ENCODE measurements at places on chromosomes 2 and 18.

DNA sequence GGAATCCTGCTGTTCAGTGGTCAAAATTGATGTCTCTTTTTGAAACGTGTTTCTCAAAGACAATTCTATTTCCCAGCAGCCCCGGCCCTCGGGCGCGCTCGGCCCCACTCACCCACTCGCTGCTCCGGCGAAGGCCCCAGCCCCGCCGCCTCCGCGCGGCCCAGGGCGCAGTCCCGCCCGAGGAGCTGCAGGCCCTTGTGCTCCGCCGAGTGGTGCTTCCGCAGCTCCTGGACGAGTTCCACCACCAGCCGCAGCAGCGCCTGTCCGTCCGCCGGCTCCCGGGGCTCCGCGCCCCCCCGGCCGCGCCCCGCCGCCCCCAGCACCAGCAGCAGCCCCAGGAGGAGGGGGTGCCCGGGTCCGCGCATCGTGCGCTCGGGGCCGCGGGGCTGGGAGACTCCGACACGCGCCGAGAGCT, 413 bp downstream of the ALKAL2 start:
- DNase-seq = peak; percentile 50

- DNase-seq = no peak
Observed at GRCh38 chr2:98564541-98565132, 43.7 kb downstream of the COA5 start.

DNA sequence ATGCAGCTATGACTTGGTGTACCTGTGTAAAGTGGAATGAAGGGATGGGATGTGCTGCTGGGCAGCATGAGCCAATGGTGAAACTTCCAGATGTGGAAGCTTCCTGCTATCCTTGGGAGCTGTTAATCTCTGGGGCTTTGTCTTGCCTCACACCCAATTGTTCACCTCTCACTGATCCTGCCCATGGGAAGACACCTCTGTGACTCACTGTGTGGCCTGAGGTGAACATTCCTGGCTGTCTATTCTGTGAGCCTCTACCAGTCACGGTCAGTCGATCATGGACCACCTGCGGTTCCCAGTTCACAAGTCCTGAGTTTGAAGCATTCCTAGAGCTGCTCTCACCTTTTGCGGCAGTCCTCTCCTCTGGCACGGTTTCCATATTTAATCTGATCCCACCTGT, 12.1 kb downstream of the NEURL3 start:
- DNase-seq = no peak

- no peak for DNase-seq
Observed at GRCh38 chr2:182103526-182103925, 117.9 kb downstream of the PPP1R1C start.

GRCh38 chr2:43027097-43027873, 199.1 kb downstream of the ZFP36L2 start:
- no peak for DNase-seq

DNA sequence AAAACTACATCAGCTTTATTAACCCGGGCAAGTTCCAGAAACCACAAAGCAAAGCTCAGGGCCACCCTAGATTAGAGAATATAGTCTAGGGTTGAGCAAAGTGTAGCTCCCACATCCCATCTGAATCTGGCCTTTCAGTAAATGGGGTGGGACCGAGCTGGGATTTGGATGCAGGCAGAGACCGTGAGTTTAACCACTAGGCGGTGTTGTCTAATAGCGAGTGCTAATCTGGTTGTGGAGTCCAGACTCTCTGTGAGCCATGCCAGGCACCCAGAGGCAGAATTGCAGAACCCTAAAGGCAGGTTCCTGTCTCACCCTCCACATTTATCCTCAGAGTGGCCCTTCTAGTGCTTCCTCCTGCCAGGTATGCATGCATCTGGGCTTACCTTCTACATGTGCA, 435.9 kb downstream of the TSN start:
- DNase-seq = peak; percentile 38

- DNase-seq = no peak
Observed at GRCh38 chr18:60050821-60051220, 151.0 kb downstream of the PMAIP1 start.

DNA sequence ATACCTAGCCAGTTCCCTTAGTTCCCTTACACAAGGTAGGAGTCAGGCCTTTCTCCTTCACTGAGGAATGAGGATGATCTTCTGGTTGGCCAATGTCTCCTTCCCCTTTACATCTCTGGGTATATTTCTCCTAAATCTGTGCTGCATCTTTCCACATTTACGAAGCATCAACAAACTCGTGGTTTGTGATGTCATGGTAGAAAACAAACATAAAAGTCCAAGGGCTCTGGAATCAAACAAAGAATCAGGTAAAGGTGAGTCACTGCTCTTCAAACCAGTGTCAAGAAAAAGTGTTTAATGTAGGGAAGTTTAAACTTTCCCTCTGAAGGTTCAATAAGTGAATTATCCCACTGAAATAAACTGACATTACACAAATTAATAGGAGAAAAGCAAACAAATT, 122.9 kb downstream of the METTL8 start:
- DNase-seq = no peak

GRCh38 chr2:178994264-178994663, 55.7 kb downstream of the CCDC141 start:
- no peak for DNase-seq

- peak; percentile 76 for DNase-seq
Observed at GRCh38 chr2:27441958-27442919, at the start of gene KRTCAP3. KRTCAP3 (plus strand) TSS chr2:27442381; CDS start chr2:27442413, 32 bp downstream.

DNA sequence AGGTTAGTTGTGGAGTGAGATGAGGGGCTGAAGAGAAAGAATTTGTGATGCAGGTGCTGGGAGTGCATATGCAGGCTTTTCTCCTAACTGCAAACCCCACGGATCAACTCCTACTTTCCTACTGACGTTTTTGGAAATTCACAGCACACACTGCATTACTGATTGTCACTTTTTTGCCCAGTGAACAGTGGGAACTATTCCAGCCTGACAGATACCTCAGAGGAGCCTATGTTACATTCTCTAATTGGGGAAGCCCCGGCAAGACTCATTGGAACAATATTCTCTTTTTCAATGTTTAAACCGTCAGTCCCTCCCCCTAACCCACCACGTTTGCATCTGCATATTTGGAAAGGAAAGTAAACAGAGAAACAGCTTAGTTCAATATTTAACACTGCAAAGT, 126.2 kb downstream of the DPP4 start:
- DNase-seq = no peak

GRCh38 chr2:237132799-237133198, 47.1 kb downstream of the COPS8 start:
- no peak for DNase-seq

Data from nephron progenitor cell (in vitro differentiated cells).